CD8-positive, alpha-beta memory T cell (primary cell): ENCODE measurements at places on chromosomes 16 and 17. TPM values are rescaled to one million over a fixed set of nuclear protein-coding genes. Genes with fewer than 3 reads are reported as not detected.

DNA sequence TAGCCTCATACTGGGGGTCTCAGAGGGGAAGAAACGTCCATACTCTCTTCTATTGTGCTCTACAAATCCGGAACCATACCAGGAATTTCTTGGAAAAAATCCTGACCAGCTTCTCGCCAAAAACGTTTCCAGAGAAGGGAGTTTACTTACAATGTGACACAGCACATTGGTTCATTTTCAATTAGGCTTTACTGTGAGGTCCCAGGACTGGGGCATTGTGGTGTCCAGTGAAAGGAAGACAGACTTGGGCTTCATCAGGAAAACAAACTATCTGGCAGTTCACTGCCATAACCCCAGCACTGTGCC lies 14.7 kb downstream of the MPP2 start:
- H3K27me3 ChIP-seq = no peaks in the 10 kb centered on the region
- no peak overlapping the region for H3K27ac ChIP-seq
- no peaks in the 10 kb centered on the region for H3K36me3 ChIP-seq
- DNase-seq = no peak

- no peak overlapping the region for H3K27ac ChIP-seq
- no peak for DNase-seq
- peaks cover 4% of the 10 kb centered on the region for H3K4me1 ChIP-seq
- no peak overlapping the region for H3K4me3 ChIP-seq
- H3K27me3 ChIP-seq = no peaks in the 10 kb centered on the region
- H3K36me3 ChIP-seq = peaks cover 15% of the 10 kb centered on the region
Measured at GRCh38 chr16:4703906-4704305, 10.5 kb downstream of the NUDT16L1 start.

DNA sequence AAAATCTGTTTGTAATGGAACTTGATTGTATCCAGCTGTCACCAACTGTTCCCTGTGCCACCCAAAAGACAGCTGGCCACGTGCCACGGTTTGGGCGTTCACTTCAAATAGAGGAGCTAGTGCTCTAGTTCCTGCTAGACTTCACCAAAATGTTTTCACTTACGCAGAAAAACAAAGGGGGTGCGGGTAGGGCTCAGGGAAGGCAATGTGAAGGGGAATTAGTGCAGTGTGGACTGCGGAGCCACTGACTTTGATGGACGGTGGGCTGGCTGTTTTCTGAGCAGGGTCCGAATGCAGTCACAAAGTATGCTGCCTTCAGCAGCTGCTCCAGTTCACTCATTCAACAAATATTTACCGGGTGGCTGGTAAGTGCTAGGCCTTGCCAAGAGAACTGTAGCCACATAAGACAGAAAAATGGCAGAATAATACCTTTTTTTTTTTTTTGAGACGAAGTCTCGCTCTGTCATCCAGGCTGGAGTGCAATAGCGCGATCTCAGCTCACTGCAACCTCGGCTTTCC lies 7.6 kb upstream of the CYTH1 start:
- DNase-seq = peak; percentile 86
- no peaks in the 10 kb centered on the region for H3K27me3 ChIP-seq
- no peak overlapping the region for H3K27ac ChIP-seq
- peaks cover 71% of the 10 kb centered on the region for H3K4me1 ChIP-seq
- no peak overlapping the region for H3K4me3 ChIP-seq

RHOT1 gene
- 22.5 TPM for total RNA-seq

KRT31 gene
- not detected for total RNA-seq

GRCh38 chr16:2058420-2058819 lies 10.6 kb downstream of the TSC2 start:
- H3K27me3 ChIP-seq = no peaks in the 10 kb centered on the region
- H3K4me3 ChIP-seq = no peak overlapping the region
- no peaks in the 10 kb centered on the region for H3K36me3 ChIP-seq
- DNase-seq = no peak
- H3K4me1 ChIP-seq = no peaks in the 10 kb centered on the region

DNA sequence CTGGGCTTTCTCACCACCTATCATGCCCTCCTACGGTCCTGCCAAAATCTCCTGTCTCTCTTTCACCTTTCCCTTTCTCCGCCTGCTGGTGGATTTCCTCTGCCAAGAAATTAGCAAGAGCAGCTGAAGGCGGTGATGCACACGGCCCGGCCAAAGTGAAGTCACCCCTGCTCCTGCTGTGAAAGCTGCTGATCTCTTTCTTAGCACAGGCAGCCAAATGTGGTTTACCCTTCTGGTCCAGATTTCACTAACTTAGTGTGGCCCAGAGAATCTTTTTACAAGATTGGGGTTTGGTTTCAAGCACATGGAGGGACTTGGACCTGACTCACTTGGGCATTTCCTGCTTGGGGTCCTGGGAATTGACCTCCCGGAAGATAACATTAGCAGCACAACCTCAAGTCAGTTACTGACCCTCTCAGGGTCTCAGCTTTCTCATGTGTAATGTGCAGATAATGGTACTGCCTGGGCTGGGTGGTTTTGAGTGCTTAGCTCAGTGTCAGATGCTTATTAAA lies 155.7 kb downstream of the SOCS1 start:
- no peak overlapping the region for H3K4me3 ChIP-seq
- H3K27ac ChIP-seq = peak overlapping the region; percentile 38
- H3K36me3 ChIP-seq = no peaks in the 10 kb centered on the region
- peaks cover 16% of the 10 kb centered on the region for H3K4me1 ChIP-seq
- no peak for DNase-seq

CCL7 gene
- total RNA-seq = not detected

- no peak for DNase-seq
- peaks cover 42% of the 10 kb centered on the region for H3K36me3 ChIP-seq
- H3K27ac ChIP-seq = no peak overlapping the region
Measured at GRCh38 chr17:67107811-67108775, 63.7 kb downstream of the CACNG1 start.

- no peak overlapping the region for H3K4me3 ChIP-seq
- no peak overlapping the region for H3K27ac ChIP-seq
- no peak for DNase-seq
Measured at GRCh38 chr16:85838381-85838780, 38.9 kb downstream of the COX4I1 start.

DNA sequence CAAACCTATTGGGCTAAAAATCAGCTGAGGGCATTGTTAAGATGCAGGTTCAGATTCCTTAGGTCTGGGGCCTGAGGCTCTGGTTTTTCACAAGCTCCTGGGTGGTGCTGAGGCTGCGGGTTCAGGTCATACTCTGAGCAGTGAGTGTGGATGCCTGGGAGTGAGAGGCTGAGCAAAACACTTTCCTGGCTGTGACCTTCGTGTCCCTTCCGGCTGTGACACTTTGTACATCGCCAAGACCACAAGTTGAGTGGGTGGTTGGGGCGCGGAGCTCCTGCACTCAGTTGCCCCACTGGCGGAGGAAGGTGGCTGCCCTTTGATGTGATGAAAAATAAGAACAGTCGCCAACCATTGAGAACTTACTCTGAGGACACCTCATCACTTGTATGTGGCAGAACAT lies 24.8 kb downstream of the CCR7 start:
- H3K4me1 ChIP-seq = peaks cover 93% of the 10 kb centered on the region
- H3K36me3 ChIP-seq = no peaks in the 10 kb centered on the region
- peak; percentile 63 for DNase-seq
- peak overlapping the region; percentile 73 for H3K27ac ChIP-seq
- H3K27me3 ChIP-seq = no peaks in the 10 kb centered on the region

DNA sequence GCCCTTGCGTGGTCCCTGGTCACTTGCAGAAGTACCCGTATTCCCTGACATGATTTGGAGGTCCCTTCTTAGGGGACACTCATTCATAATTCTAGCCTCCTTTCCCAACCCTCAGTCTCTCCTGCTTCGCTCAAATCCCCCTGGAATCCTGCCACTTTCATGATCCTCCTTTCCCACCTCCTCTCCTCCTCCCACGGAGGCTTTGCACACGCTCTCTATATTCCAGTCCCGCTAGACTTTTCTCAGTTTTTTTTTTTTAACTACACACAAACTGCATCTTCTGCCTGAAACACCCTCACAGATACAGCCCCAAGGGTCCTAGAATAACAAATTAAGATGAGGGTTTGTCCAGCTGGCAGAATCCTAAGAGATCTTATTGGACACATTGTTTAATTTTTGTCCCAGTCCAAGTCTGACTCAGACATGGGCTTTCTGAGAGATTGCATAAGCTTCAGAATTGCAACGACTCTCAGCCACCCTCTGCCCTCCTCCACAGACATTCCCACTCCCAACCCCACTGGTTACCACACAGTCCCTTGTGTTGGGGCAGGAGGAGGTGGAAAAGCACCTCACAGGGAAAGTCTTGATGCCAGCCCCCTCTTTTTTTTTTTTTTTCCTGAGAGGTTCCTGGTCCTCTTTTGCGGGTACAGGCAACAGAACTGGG lies 739.5 kb upstream of the EEF2KMT start:
- H3K36me3 ChIP-seq = no peaks in the 10 kb centered on the region
- no peak overlapping the region for H3K27ac ChIP-seq
- H3K27me3 ChIP-seq = no peaks in the 10 kb centered on the region
- H3K4me1 ChIP-seq = no peaks in the 10 kb centered on the region

DNA sequence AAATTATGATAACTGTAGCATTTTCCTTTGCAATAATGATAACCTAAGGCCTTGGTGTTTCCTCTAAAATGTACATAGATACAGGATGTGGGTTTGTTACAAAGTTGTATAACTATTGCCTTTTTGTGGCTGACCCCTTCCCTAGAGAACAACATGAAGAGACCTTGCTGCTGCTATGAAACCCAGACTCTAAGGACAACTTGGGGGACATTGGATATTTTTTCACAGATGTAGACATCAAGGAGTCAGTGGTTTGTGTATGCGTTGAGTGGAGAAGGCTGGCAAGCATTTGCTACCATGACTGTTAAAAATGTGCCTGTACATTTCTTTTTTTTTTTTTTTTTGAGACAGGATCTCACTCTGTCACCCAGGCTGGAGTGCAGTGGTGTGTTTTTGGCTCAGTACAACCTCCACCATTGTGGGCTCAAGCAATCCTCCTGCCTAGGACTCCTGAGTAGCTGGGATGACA lies 12.3 kb downstream of the HMOX2 start:
- peaks cover 15% of the 10 kb centered on the region for H3K36me3 ChIP-seq
- no peak for DNase-seq
- H3K27me3 ChIP-seq = no peaks in the 10 kb centered on the region
- H3K4me3 ChIP-seq = peak overlapping the region; percentile 40

LPO gene
- not detected for total RNA-seq

DNA sequence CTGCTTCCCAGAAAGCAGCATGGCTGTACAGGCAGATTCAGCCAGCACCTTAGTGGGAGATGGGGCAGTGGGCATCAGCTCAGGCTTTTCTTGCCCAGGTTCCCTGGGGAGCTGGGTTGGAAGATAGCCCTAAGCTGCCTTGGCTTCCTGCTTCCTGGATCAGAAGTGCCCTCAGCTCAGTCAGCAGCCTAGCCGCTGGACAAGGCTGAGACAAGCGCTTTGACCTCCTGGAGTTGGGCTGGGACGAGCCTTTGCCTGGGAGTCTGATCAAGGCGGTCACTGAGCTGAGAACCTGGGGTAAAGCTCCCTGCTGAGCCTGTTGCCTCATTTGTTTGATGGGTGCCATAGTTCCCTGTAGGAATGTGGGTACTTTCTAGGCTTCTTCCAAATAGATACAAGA lies 190.0 kb downstream of the RAB11FIP4 start:
- no peaks in the 10 kb centered on the region for H3K36me3 ChIP-seq
- H3K4me3 ChIP-seq = no peak overlapping the region
- no peaks in the 10 kb centered on the region for H3K4me1 ChIP-seq
- H3K27me3 ChIP-seq = no peaks in the 10 kb centered on the region

DNA sequence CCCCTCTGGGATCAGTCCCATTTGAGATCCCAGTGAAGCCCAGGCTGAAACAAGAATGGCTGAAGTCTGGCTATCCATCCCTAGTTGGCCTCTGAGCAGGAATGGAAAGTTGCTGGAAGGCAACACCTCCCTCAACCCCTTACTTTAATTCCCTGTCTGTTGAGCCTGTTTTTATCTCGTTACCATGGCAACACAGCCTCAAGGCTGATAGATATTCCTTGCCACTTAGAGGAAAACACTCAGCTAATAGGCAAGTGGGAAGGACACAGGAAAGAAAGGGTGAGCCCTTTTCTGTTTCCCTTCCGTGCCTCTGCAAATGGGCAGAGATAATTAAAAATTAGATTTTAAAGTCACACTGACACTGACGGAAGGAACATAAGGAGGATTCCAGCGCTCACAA lies 75.5 kb upstream of the CLEC3A start:
- H3K27me3 ChIP-seq = no peaks in the 10 kb centered on the region
- H3K27ac ChIP-seq = no peak overlapping the region
- H3K4me1 ChIP-seq = no peaks in the 10 kb centered on the region
- DNase-seq = no peak
- H3K36me3 ChIP-seq = no peaks in the 10 kb centered on the region

DNA sequence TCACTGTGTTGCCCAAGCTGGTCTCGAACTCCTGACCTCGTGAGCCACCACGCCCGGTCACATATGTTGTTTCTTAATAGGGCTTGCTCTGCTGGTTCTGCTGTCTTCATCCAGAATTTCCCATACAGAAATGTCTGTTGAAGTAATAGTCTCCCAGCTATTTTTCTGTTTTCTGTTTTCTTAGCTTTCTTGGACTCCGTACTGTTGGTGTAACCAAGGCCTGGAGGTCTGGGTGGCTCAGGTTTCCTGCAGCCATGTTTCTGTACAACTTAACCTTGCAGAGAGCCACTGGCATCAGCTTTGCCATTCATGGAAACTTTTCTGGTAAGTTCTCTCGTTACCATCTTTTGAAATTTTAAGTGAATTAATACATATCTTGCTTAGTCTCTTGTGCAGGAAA lies 2.8 kb downstream of the SF3B3 start:
- peaks cover 41% of the 10 kb centered on the region for H3K36me3 ChIP-seq
- H3K4me3 ChIP-seq = no peak overlapping the region
- H3K4me1 ChIP-seq = peaks cover 52% of the 10 kb centered on the region

- no peaks in the 10 kb centered on the region for H3K27me3 ChIP-seq
- H3K4me3 ChIP-seq = no peak overlapping the region
- no peak for DNase-seq
- no peaks in the 10 kb centered on the region for H3K4me1 ChIP-seq
- H3K27ac ChIP-seq = no peak overlapping the region
- H3K36me3 ChIP-seq = no peaks in the 10 kb centered on the region
Measured at GRCh38 chr17:44587339-44587738, 30.1 kb downstream of the FZD2 start.

DNA sequence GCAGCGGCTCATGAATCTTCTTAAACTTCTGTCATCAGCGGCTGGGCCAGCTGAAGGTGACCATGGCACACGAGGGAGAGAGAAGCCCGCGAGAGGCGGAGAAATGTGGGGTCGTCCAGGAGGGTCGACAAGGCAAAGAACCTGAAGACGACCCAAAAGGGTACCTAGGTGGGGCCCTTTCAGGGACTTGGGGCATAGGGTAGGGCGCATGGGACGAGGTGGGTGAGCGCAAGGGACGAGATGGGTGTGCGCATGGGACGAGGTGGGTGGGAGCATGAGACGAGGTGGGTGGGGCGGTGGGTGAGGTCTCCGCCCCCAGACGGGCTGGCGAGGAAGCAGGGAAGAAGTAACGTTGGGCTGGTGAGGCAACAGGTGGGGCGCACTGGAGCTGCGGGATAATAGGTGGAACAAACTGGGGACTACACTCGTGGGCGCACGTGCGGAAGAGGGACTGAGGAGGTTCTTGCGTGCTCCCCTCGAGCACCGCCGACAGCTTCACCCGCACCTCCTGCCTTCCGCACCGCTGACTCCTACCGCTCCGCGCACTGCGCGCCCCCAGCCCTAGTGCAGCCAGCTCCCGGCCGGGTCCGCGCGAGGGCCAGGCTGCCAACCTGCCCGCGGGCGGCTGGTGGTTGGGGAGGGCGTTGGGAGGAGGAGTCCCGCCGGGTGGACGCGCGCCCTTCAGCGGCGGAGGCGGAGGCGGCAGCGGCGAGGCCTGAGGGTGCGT lies 23.2 kb upstream of the CRYM start:
- H3K36me3 ChIP-seq = no peaks in the 10 kb centered on the region
- peaks cover 8% of the 10 kb centered on the region for H3K4me1 ChIP-seq
- H3K27me3 ChIP-seq = no peaks in the 10 kb centered on the region
- H3K27ac ChIP-seq = no peak overlapping the region
- DNase-seq = no peak
- peak overlapping the region; percentile 70 for H3K4me3 ChIP-seq
